Daoy (cell line): ENCODE measurements at places on chromosomes 7 and 10. TPM values are rescaled to one million over a fixed set of nuclear protein-coding genes. Genes with fewer than 3 reads are reported as not detected.

- peak; percentile 13 for DNase-seq
Observed at GRCh38 chr7:18399436-18400235, 95.9 kb upstream of the HDAC9 start.

- peak; percentile 27 for DNase-seq
Observed at GRCh38 chr7:22397981-22398380, 41.0 kb upstream of the RAPGEF5 start.

DNA sequence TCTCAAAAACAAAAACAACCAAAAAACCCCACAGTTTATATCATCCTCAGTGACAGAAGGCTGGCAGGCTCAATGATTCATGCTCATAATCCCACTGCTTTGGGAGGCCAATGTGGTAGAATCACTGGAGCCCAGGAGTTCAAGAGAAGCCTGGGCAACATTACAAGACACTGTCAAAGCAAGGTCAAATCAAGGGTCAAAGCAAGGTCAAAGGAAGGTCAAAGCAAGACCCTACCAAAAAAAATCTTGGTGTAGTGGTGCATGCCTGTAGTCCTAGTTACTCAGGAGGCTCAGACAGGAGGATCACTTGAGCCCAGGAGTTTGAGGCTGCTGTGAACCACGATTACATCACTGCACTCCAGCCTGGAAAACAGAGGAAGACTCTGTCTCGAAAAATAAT is 14.2 kb upstream of the NPC1L1 start:
- DNase-seq = no peak

DNA sequence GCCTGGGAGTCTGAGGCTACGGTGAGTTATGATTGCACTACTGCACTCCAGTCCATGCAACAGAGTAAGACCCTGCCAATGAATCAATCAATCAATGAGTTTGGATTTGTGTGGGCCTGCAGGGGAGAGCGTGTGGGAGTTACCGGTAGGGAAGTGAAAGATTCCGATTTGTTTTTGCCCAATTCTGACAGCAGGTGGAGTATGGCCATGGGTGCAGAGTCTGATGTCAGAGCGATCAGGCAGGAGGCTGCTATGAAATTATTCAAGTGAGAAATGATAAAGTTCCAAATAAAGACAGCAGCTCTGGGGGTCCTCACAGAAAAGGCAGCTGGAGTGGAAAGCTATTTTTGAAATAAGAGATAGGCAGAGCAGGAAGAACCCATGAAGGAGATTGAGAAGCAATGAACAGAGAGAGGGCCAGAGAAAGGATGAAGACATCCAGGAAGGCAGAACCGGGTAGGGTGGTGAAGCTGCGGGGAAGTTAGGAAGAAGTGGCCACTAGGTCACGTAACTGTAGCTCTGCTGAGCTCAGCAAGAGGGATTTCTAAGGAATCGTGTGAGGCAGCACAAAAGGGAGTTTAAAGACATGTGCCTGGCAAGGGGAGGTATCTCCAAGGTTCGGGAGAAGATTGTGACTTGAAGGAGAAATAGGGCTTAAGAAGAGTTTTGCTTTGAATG is 93.7 kb upstream of the NMT2 start:
- DNase-seq = no peak

DNA sequence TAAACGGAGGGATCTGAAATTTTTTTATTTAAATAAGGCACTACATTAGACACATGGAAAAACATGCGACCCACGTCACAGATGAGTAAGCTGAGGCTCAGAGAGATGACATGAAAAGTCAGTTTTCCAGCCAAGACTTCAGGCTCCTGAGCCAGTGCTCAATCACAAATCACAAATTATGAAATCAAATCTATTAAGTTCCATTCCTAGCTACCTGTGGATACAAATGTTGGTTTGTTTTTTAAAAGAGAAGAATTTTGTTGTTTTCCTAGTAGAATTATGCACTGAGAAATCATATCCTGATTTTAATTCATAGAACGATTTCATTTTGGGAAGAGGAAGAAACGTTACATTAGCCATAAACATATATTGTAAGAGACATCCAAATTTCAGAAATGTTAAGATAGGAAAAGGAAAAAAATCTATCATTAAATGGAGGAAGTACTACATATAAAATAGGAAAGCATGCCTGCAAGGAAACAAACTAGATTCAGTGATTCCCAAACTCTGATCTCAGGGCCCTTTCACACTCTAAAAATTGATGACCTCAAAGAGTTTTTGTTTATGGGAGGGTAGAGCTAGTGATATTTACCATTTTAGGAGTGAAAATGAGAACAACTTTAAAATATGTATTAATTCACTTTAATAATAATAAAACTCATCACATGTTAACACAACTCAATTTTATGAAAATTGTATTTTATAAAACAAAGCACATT is 340.4 kb downstream of the PARD3 start:
- DNase-seq = no peak

The ASZ1 gene
- total RNA-seq = not detected in 2 replicates

The GOLGA7B gene
- 1.3 and 2.0 TPM in 2 replicates for total RNA-seq

GRCh38 chr7:134729895-134730294 is 49.5 kb upstream of the CALD1 start:
- DNase-seq = no peak

- no peak for DNase-seq
Observed at GRCh38 chr7:69714886-69715576, 116.8 kb downstream of the AUTS2 start.

DNA sequence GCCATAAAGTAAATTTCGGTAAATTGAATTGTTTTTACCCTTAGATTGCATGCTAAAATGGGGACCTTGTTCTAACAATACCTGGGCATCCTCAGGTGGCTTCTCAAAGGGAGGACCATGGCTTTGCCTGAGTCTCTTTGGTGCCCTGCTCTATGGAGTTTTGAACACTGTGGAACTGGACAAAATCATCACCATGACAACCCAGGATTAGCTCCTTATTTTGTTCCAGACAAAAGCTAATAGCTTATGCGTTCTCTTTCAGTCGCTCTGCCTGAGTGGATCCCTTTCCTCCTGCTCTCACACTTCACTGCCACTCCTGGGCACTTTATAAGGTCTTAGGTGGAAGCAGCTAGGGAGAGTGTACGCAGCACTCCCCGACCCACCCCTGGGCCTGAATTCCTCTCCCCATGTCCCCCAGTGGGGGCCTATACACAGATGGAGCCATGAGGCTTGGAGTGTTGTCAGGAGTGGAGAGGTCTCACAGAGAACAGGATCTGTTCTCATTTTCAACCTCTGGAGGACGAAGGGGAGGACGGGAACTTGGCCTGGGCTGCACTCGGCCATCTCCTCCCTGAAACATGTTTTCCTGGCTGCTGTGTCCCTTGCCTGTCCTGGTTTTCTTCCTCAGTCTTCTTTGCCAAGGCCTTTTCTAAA is 19.0 kb downstream of the ADCYAP1R1 start:
- DNase-seq = no peak

The PRDX3 gene
- 171 and 179 TPM in 2 replicates for total RNA-seq

DNA sequence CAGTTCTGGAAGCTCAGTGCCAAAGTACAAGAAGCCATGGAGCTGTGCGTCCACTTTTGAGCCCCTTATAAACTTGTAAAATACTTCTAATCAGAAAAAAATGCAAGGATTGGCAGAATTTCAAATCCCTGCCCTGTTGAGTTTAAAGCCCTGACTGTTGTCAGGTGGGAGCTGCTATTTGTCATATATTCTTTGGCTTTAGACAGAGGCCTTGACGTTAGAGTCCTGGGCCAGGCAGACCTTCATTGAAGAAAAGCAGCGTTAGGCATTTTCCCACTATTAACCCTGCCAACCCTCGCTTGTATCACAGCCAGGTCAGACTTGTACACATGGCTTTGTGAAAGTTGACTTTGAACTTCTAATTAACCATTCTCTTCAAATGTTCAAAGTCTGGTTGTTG is 155.4 kb downstream of the TWIST1 start:
- DNase-seq = no peak

The LLCFC1 gene
- total RNA-seq = not detected in 2 replicates

- DNase-seq = no peak
Observed at GRCh38 chr7:77687100-77687746, 9.0 kb upstream of the RSBN1L start.

DNA sequence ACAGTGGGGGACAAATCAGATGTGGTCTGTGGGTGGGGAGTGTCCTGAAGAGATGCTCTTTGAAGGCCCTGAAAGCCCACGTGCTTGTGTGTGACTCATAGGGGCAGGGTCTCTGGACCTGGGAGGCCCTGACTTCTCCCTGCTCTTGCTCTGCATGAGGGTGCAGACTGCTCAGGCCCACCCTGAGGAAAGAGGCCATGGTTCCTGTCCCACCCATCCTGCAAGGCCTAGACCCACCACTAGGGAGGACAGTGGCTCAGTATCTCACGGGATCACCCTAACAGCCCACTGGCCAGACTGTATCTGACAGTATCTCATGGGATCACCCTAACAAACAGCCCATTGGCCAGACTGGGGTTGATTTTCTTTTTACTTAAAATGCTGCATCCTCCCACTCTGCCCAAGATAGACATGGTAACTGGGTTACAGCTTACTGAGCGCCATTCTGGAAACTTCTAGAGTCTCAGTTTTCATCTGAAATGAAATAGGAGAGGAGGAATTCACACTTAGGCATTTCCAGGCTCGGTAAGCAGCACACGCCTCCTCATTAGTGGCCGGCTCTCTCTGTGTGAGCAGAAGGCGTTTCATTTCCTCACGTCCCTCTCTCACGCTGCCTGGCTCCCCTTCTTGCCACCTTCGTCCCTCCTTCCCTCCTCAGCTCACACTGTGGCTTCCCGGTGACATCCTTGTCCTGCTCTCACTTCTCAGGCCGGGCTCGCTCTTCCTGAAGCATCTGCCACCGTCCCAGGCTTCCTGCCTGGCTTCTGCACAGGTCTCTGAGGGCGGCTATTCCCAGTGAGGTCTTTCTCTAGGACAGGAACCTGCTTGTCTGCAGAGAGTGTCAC is 242.6 kb downstream of the GLRX3 start:
- no peak for DNase-seq

- no peak for DNase-seq
Observed at GRCh38 chr7:138349841-138350700, 110.0 kb upstream of the TRIM24 start.

The ZNF804B gene
- total RNA-seq = not detected in 2 replicates
